Left lung (tissue), 14 donors: ENCODE measurements at places on chromosomes 1 and 21. TPM values are rescaled to one million over a fixed set of nuclear protein-coding genes. Genes with fewer than 3 reads are reported as not detected.

The BCL2L15 gene
- 2.3 TPM for total RNA-seq

The PGLYRP4 gene
- total RNA-seq = not detected

The CLCC1 gene
- total RNA-seq = 35.4 TPM

DNA sequence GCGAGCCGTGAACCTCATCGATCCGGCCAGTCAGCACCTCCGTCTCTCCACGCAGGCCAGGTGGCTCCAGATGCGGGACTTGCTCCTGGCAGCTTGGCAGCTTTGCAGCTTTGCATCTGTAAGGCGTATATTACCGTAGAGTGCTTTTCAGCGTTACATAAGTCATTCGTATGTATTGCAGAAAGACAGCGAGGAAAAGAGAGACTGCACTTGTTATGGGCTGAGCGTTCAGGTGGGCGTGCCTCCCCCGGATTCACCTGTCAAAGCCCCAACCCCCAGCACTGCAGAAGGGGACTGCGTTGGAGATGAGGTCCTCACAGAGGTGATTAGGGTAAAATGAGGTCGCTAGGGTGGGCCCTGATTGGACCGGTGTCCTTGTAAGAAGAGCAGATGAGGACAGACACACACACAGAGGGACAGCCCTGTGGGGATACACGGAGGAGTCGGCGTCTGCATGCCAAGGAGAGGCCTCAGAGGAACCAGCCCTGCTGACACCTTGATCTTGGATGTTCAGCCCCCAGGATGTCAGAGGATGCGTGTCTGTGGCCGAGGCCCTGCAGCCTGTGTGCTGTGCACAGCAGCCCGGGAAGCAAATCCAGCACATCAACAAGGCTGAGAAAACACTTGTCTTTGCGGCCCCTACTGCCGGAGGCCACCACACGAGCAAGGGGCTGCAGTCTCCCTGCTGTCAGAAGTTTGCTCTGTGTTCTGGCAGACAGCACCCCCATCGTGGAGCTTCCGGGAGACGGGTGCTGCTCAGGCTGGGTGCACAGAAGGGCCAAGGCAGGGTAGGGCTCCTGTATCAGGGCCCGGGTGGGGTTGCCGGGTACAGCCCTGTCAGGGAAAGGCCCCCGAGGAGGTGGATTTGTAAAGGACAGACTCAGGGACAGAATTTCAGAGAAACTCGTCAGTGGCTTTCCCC is 10.9 kb upstream of the AGPAT3 start:
- H3K27me3 ChIP-seq = no peaks in the 10 kb centered on the region
- no peak overlapping the region for H3K27ac ChIP-seq
- H3K4me1 ChIP-seq = peaks cover 16% of the 10 kb centered on the region
- no peak overlapping the region for H3K4me3 ChIP-seq

DNA sequence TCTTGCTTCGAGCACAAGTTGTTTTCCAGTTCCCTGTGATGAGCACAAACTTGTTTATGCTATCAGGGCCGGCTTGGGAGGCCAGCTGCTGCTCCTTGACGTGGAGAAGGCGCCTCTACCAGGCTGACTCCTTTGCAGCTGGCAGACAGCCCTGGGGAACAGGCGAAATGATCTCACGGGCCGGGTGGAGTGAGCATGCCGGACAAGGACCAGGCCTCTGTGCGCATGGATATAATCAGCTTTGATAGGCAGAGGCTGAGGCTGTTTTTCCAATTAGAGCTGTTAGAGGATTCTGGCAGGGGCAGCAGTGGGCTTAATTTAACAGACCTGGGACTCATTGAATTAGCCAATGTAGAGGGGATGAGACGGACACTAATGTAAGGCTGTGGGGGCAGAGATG is 38.9 kb downstream of the FAM163A start:
- no peak overlapping the region for H3K4me3 ChIP-seq
- no peaks in the 10 kb centered on the region for H3K4me1 ChIP-seq
- no peaks in the 10 kb centered on the region for H3K27me3 ChIP-seq
- DNase-seq = peak; percentile 17
- H3K36me3 ChIP-seq = no peaks in the 10 kb centered on the region
- H3K27ac ChIP-seq = no peak overlapping the region
